ENCODE measurements at places on chromosomes 7 and 10.

- DNase-seq = no peak
Measured at GRCh38 chr10:6255548-6256061, 52.9 kb downstream of the PFKFB3 start.

DNA sequence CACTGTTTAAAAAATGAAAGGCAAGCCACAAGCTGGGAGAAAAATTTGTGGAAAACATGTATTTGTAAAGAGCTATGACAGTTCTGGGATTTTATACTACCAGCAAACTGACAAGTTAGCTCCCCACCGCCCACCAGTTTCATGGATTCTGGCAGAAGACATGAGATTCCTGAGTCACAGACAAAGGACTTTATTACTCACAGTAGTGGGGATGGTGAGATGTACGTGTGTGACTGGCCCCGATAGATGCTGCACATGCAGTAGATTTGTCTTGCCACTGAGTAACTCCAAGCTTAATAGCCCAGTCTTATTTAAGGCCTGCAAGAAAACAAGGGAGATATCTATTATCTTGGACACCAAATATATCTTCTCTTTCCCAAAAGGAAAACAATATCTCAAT is 281.7 kb downstream of the AHR start:
- DNase-seq = no peak

DNA sequence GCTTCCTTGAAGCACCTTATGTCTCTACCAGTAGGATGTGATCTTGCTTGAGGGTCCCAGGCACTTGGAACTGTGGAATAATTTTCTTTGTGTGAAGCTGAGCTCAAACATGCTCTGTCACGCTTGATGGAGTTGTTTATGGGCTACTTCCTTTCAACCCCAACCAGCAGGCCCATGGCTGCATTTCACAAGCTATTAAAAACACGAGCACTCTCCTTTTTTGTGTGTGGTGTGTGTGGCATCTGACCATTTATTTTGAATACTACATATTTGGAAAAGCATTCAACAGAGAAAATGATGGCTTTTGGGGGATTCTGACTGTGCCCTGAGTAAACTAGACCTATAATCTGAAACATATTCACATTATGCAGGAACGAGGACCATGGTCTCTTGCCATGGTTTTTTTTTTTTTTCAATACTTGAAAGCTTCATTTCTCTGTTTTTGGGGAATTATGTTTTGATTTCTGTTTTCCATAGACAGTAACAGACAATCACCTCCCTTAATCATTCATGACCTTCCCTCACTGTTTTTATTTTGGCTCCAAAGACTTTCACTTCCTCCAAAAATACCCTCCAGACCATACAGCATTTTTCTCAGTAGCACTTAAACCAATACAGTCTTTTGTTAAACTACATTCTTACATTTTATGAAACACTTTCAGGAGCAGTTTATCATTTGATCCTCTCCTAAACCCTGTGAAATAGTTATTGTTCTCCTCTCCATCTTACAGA is 233.6 kb upstream of the BMPER start:
- DNase-seq = no peak

GRCh38 chr7:99642027-99642426 is 25.3 kb downstream of the ZSCAN25 start:
- no peak for DNase-seq

DNA sequence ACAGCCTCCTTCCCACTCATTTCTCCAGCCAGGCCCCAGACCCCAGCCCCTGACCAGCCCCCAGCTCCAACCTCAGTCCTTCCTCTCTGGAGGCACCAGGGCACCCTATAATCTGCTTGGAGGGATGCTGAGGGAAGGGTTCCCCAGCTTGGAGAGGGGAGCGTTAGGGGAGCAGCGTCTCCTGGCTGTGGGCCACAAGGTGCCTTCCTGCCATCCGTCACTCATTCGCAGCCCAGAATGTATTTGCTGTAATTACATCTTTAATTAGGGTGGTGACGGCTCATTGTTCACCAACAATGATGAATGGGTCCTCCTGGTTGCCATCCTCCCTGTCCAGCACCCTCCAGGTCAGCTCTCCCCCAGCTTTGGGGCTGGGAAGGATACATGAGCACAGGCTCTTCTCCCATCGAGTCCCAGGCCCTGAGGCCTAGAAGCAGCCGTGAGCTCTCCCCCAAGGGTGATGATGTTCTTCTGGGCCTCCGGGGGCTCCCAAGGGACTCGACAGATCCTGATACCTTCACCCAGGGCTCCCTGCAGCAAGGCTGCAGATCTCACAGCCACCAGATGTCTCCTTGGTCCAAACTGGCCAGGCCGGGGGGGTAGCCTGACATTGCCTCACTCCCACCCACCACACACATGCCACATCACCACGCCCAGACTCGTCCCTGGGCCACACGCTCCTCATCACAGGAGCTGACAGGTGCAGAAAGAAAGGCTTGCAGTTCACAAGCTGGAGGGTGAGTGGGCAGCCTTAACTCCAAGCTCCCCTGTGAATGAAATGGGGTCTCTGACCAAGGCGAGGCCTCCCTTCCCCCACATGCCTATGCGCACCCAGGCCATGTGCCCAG is 26.8 kb downstream of the POLL start:
- DNase-seq = no peak

DNA sequence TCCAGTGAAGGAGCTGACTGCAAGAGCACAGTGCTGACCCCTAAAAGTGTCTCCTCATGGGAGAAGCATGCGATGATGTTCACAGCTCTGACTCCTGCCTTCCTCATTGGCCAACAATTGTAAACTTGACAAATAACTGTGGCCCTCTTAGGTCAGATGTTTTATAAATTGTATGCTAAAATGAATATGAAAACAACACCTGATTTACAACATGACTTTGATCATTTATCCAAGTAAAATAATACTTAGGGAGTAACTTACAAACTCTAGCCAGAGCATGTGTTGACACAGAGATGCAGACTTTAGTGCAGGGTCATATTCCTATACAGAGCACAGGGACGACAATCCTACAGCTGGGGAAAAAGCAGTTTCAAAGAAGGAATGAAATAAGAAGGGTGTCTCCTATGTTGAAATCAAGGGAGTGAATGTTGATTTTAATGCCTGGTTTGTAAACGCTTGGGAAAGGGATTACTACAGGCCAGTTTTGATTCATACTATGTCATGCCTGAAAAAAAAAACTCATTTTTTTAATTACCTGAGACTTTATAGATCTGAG is 391.4 kb upstream of the AKR1E2 start:
- DNase-seq = no peak

DNA sequence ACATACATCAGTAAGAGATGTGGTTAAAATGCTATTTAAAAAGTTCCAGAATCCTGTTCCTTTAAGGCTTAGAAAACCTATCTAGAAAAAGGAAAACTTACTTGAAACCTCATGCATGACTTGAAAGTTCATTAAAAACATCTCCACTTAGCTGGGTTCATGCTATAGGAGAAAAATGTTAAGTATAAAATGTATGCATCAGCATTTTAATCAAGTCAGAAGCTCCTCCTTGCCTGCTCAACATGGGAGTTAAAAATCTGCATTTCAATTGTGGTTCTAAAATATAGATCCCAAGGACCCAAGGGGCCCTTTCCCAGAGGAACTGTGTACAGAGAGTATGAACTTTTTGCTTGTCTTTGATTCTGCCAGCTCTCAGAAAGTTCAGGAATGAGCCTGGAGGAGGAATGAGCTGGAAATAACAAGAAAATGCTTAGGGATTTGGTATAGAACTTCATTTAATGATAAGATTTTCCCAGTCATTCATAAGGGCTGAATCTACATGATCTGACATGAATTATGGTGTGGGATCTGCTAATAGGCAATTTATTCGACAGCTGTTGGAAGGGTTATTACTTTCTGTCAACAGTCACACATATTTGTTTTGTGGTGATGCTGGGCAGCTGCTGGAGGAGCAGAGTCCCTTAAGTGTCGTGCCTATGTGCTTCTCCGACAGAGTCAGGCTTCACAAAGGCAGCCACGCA is 85.6 kb upstream of the MTPN start:
- no peak for DNase-seq

DNA sequence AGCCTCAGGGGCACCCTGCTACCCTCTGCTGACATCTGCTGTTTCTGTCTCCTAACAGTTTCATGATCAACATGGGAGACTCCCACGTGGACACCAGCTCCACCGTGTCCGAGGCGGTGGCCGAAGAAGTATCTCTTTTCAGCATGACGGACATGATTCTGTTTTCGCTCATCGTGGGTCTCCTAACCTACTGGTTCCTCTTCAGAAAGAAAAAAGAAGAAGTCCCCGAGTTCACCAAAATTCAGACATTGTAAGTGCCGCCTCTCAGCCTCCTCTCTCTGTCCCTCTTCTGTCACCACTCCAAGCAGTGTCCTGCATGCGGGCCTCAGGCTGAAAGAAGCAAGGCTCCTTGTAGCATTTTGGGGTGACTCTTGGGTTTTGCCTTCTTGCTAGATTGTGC is 39.0 kb downstream of the POR start:
- DNase-seq = no peak

DNA sequence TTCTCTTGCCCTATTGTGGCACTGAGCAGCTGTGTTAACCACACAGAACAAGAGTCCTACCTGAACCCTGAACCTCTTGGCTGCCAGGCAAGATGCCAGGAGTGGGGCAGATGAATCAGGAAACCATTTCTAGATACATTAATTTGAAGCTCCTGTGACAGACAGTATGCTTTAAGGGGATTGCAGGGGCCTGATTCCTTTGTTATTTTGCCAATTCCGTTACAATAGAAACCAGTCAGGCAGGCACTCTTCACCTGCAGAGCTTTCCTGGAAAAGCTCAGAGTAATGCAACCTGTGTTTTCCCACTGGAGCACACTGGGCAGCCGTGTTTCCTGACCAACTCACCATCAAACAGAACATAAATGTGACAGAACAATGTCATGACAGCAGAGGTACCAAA is 233.1 kb downstream of the BMPER start:
- no peak for DNase-seq

- DNase-seq = no peak
Measured at GRCh38 chr7:24388212-24388611, 104.2 kb downstream of the NPY start.

DNA sequence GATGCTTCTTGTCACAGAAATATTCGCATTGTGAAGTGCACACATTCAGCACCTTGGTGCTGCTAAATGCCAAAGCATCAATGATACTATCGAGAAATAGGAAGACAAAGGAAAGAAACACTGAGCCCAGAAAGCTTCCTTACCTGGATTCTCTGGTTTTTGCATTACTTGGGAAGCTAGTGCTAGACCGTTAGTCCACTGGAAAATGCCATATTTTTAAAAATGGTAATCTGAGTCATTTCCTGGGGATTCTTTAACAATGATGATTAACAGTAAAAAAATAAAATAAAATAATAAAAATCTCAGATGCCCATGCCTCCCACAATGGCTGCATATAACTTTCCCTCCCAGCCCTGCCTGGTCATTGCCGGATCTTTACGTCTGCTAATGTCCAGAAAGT is 420.1 kb upstream of the MGMT start:
- no peak for DNase-seq

GRCh38 chr7:127251036-127251464 is 1.7 kb downstream of the GRM8 start:
- no peak for DNase-seq

DNA sequence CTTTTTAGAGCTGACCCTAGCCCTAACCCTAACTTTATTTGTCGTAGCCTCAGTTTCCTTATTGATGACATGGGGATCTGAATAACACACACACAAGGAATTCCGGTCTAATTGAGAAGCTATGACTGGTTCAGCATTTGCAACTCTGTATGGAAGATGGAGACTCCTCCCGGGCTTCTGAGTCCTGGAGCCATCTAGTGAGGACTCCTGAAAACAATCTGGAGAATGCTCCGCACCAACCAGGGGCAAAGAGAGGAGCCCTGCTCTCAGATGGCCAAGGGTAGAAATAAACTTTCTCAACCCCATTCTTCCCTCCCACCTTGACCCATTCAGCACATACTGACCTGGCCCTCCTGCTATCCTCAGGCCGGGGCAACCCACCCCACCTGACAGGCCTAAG is 26.4 kb downstream of the MBL2 start:
- no peak for DNase-seq

- no peak for DNase-seq
Measured at GRCh38 chr7:144404946-144405345, 1.5 kb upstream of the NOBOX start.

- DNase-seq = no peak
Measured at GRCh38 chr7:110105840-110106239, 985.1 kb upstream of the LRRN3 start.

GRCh38 chr7:30899630-30900029 is 12.0 kb upstream of the AQP1 start:
- no peak for DNase-seq

DNA sequence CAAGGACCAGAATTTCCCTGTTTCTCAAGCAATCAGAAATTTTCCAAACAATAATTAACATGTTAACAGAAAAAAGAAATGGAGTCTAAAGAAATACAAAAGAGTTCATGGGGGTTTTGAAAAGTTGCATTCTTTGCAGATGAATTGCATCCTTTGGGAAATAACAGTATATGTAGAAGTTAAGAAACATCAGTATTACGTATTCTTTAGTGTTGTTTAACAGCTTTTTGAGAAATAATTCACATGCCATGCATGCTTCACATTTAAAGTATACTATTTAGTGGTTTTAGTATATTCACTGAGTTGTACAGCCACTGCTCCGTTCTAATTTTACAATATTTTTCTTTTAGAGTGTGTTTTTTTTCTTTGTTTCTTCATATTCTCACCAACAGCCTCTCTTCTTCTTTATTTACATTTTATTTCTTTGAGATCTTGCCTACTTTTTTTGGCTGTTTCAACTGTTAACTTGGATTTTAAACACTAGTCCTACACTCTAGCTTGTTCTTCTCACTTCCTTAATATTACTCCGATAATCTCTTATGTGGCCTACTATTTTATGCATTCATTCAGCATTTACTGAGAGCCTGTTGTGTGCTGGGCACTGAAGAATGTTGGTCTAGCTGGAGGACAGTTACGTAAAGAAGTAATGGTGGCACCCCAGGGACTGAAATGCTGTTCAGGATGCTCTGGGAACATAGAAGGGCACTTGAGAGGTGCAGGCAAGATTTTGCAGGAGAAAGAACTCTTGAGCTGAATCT is 330.1 kb downstream of the EXOC4 start:
- DNase-seq = no peak

- no peak for DNase-seq
Measured at GRCh38 chr7:85498031-85498430, 311.2 kb upstream of the SEMA3D start.

- no peak for DNase-seq
Measured at GRCh38 chr7:100132126-100132525, 5.4 kb downstream of the MBLAC1 start.

GRCh38 chr7:94087664-94088352 is 83.7 kb upstream of the BET1 start:
- peak; percentile 21 for DNase-seq

- DNase-seq = no peak
Measured at GRCh38 chr7:129843365-129843898, 109.3 kb downstream of the UBE2H start.

- DNase-seq = no peak
Measured at GRCh38 chr10:127195041-127195506, 1.3 kb downstream of the INSYN2A start.

GRCh38 chr7:39621784-39622411 is 1.5 kb upstream of the RALA start:
- DNase-seq = no peak

DNA sequence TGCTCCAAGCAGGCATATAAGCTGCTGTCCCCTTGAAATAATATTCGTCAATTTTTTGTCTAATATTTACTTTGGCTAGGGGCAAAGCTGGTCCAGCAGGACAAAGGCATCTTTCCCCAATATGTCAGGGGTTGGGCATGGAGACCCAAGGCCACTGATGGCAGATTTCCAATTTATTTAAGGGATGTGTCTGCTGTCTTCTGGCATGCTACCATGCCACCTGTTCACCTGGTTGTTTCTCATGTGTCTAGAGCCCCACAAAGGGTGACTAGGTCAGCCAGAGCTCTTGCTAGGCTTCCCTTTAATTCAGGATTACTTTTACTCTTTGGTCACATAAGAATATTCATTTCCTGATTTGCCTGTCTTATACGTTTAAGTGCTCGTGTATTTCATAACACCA is 22.1 kb upstream of the SYPL1 start:
- no peak for DNase-seq
